Dermis microvascular lymphatic vessel endothelial cell (primary cell): ENCODE measurements at places on chromosomes 2 and 18. TPM values are rescaled to one million over a fixed set of nuclear protein-coding genes. Genes with fewer than 3 reads are reported as not detected.

DNA sequence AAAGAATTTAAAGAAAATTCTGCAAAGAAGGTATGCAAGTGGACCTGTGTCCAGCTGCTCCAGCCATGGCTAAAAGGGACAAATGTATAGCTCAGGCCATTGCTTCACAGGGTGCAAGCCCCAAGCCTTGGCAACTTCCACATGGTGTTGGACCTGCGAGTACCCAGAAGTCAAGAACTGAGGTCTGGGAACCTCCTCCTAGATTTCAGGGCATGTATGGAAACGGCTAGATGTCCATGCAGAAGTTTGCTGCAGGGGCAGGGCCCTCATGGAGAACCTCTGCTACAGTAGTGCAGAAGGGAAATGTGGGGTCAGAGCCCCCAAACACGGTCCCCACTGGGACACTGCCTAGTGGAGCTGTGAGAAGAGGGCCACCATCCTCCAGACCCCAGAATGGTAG is 284.0 kb upstream of the RAB6C start:
- DNase-seq = no peak

DNA sequence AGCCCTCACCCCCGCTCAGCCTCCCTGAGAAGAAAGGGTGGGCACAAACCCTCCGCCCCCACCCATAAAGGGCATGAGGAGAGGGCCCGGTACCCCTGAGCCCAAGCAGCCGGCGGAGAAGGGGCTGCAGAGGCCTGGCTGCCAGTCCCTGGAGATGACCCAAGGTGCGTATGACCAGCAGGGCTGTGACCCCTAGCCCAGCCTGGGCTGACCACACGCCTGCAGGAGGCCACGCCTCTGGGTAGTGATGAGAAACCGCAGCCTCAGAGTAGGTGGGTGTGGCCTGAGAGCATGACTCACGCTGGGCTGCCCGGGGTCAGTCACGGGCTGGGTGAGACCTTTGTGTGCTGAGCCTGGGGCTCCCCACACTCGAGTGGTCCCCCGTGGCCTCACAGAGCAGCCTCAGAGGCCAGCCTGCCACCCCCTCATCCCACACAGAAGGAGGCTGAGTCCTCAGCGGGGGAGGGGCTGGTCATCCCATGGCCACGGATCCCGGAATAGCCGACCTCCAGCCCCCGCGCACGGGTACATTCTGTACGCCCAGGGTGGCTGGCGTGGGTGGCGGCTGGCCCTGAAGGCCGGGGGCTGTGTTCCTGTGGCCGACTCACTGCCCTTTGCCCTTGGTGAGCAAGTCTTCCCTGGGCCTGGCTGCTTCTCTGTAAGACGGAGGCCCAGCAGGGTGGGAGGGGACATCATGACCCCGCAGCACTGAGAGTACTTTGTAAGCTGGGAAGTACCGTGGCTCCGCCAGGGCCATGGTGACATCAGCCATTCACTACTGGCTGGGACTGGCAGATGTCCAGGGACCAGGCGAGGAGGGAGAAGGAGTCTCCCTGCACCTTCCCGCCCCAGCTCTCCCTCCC is 110.8 kb upstream of the OTOS start:
- DNase-seq = peak; percentile 81

DNA sequence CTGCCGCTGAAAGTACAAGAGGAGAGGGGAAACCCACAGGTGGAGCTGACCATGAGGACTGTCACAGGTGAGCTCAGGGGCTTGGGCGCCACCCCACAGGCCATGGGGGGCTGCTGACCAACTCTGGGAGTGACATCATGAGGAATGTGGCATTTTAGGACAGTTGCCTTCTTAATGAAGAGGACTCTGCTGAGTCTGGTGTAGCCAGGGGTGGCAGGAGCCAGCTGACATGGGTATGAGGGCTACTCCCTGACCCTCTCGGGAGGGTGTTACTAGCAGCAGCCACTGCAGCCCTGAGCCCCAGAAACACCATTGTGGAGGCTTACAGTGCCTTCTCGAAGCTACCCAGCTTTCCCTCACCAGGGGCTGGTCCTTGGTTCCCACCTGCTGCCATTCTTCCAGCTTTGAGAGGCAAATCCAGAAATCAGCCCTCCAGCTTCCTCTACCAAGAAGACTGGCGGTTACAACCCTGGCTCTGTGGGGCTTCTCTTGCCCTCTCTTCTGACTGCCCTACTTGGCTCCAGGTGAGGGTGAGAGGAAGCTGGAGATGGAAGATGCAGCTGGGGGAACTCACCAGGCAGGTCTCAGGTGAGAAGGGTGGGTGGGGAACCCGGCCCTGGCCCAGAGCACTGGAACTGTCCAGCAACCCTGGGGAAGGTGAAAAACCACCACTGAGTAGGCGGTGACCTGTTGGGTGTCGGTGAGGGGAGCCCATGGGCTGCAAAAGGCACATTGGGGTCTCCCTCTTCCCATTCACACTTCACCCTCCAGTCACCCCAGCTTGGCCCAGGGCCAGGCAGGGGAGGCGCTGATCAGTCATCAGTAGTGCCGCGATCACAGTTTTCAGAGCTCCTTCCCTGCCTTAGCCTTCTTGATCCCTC is 98.5 kb downstream of the MCFD2 start:
- DNase-seq = no peak

DNA sequence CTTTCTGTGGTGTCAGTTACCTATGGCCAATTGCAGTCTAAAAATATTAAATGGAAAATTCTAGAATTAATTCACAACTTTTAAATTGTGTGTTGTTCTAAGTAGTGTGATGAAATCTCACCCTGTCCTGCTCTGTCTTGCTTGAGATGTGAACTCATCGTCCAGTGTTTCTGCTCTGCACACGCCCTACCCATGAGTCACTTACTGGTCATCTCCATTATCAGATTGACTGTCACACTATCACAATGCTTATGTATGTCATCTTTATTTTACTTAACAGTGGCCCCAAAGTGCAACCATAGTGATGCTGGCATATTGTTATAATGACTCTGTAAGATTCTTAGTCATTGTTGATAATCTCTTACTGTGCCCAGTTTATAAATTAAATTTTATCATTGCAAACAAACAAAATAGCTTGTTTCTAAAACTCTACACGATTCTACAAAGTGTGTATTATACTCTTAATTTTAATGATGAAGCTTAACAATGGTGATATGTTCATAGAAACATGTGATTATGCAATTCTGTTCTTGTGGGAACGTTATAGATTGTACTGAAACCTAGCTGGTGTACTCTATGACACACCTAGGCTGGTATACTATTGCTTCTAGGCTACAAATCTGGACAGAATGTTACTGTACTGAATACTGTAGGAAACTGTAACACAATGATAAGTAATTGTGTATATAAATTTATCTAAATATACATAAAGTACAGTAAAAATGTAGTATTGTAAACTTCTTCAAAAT is 1086.8 kb upstream of the PIK3C3 start:
- no peak for DNase-seq

DNA sequence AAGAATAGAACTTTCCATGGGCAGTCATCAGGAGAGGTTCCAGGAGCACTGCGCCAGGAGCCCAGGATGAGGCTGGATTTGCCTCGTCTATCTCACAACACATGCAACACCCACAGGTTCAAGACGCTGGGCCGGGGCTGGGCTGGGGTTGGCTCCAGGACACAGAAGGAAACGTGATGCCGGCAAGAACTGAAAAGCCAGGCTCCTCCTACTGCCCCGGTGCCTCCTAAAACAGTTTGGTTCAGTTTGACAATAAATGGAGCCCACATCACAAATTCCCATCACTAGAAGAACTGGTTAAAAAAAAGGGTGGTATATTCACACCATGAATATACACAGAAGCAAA is 75.9 kb downstream of the INHBB start:
- DNase-seq = no peak

The DNMT3A gene
- 23.6 and 46.7 TPM in 2 replicates for total RNA-seq

DNA sequence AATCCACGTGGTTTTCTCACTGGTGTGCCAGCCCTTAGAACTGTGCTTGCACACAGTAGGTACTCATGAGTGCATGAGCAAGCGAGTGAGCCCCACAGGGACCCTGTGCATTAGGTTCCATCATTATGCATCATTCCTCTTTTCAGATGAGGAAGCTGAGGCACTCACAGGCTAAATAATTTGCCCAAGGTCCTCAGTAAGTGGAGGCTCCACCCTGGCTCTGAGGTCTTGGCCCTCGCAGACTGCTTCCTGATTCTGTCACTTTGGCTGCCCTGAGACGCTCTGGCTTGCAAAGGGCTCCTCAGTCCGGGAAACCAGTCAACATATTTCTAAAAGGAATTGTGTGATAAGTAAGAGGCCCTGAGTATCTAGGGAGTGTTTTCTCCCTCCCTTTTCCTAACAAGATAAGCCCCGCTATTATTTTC is 71.7 kb downstream of the IL1R2 start:
- no peak for DNase-seq

DNA sequence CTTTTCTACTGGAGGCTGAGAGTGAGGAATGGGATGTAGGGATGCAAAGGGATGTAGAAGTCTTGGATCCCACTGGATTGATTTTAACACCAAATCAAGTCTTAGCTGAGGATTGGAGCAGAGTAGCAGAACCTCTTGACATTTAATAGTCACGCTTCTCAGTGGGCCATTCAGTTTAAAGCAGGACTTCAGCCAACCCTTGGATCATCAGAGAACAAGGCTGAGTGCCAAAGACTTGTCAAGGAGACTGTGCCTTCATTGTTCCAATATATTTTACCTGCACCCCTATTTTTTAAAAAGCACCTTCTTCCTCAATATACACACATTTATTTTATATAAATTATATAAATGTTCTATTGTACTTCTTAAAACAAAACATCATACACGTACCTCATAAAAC is 242.4 kb upstream of the ST6GAL2 start:
- no peak for DNase-seq

- DNase-seq = no peak
Observed at GRCh38 chr18:8241731-8242130, 367.5 kb upstream of the RAB12 start.

- DNase-seq = no peak
Observed at GRCh38 chr2:110114831-110115255, 779 bp downstream of the MALL start.

DNA sequence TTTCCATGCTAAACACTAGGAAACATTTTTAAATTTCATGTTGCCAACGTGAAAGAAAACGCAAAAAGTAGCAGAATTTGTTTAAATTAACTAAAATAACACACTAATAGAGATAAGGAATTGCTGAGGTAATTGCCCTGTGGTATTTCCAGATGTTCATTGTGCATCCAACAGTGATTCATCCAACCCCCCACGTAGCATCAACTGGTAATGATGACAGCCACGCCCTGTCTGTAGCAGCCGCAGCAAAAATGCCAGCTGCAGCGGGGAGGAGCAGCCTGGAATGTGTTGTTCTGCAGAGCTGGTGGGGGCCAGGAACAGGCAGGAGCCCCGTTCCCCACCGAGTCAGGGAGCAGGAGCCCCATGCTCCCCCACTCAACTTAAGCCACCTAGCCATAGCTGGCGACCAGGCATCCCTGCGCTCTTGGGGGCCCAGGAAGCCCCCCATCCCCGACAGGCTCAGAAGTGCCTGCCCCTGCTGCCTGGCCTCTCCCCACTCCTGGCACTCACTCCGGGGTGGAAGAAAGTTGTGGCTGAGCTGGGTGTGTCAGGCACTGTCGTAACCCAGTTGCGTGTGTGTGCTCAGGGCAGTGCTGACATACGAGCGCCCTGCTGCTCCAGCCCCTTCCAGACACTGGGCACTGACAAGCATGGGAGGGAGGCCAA is 695.1 kb upstream of the ACVR2A start:
- no peak for DNase-seq

DNA sequence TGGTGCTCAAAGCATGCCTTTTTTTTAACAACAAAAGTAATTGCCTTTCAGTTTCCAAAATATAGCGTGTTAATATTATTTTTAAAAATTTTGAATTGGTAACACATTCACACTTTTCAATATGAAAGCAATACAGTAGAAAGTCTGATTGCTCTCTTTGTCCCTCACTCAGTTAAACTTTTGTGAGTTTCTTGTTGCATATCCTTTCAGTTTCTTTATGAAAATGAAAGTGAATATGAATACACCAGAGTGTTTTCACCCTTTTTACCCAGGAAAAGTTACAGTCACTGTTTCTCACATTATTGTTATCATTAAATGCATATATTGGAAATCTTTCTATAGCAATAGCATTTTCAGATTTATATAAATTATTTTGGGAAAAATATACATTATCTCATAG is 377.4 kb upstream of the CRIM1 start:
- DNase-seq = no peak

DNA sequence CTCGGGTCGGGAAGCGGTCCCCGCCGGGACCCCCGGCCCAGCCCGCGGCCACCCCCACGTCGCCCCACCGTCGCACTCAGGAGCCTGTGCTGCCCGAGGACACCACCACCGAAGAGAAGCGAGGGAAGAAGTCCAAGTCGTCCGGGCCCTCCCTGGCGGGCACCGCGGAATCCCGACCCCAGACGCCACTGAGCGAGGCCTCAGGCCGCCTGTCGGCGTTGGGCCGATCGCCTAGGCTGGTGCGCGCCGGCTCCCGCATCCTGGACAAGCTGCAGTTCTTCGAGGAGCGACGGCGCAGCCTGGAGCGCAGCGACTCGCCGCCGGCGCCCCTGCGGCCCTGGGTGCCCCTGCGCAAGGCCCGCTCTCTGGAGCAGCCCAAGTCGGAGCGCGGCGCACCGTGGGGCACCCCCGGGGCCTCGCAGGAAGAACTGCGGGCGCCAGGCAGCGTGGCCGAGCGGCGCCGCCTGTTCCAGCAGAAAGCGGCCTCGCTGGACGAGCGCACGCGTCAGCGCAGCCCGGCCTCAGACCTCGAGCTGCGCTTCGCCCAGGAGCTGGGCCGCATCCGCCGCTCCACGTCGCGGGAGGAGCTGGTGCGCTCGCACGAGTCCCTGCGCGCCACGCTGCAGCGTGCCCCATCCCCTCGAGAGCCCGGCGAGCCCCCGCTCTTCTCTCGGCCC is 13.6 kb downstream of the SPEG start:
- no peak for DNase-seq

DNA sequence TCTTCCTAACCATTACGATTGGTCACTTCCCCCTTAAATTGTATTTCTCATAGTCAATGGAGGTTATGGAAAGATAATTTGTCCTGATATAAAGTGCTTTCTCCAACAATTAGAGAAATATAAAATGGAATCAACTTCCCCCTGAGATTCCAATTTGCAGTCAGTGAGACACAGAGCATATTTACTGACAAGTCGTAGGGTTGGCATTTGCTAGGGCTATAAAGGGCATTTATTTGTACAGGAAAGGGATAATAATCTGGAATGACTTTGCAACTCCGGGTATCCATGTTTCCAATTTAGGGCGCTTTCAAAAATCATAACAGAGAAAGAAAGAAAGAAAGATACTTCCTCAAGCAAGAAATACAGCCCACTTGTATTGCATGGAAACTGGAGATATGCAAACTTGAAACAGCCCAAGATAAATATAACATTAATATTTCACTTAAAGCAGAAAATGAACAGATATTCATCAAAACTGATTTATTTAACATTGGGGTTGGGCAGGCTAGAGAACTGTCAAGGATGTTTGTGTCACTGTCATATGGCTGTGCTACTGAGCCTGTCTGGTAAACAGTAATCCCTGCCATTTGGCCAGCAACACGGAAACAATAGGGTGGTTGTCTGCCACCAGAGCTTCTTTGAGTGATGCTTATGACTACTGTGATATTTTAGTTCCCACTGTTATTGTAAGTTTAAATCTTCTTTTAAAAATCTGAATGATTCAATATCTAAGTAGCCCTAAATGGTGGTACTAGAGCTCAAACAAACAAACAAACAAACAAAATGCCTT is 621.8 kb downstream of the LRP1B start:
- DNase-seq = no peak

GRCh38 chr2:224357098-224357901 is 44.6 kb downstream of the FAM124B start:
- DNase-seq = peak; percentile 54

The TRIM43 gene
- total RNA-seq = not detected in 2 replicates

The COL5A2 gene
- total RNA-seq = 37.0 and 37.6 TPM in 2 replicates

GRCh38 chr18:47108373-47108772 is 41.9 kb downstream of the HDHD2 start:
- no peak for DNase-seq

The GNAL gene
- total RNA-seq = 0.39 and 0.51 TPM in 2 replicates

The SERPINB2 gene
- total RNA-seq = not detected in 2 replicates
